D721Med (cell line): ENCODE measurements at places on chromosomes 2 and 18.

DNA sequence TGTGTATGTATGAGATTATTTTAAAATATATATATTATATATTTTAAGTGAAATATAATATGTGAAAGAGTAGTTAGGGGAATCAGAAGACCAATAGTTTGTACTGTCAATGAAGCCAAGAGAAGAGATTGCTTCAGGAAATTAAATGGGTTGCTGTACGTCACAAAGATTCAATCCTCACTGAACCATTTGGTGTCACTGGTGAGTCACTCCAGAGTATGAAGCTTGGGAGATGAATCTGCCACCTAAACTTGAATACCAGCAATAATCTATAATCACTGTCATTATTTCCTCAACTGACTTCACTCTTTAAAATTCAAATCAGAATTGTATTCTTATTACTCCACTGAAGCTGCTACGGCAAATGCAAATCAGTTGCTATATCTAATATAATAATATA is 41.9 kb upstream of the SCN9A start:
- DNase-seq: no peak

GRCh38 chr2:164224007-164224406 is 397.3 kb downstream of the GRB14 start:
- DNase-seq: no peak

DNA sequence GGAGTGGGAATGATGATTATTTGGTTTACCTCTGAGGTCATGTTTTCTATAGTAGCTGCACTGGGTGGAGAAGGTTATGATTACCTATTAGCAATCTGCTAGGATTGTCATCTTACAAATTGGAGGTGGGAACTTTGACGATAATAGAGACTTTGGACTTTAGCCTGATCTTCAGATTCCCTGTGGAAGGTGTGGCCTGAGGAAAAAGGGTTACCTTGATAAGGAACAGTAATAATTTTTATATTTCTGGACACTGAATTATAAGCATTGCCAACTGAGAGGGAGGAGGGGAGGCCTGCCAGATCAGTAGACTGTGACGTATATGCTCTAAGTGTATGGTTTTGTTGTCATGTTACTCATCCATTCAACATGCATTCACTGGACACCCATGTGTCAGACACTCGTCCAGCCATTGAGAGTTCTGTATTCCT is 183.4 kb upstream of the FOSL2 start:
- no peak for DNase-seq

- DNase-seq: no peak
Observed at GRCh38 chr18:77084688-77085035, 47.9 kb downstream of the MBP start.

- DNase-seq: no peak
Observed at GRCh38 chr2:37782155-37782673, 110.8 kb upstream of the CDC42EP3 start.

GRCh38 chr2:173978447-173978846 is 13.3 kb upstream of the SP3 start:
- DNase-seq: no peak

DNA sequence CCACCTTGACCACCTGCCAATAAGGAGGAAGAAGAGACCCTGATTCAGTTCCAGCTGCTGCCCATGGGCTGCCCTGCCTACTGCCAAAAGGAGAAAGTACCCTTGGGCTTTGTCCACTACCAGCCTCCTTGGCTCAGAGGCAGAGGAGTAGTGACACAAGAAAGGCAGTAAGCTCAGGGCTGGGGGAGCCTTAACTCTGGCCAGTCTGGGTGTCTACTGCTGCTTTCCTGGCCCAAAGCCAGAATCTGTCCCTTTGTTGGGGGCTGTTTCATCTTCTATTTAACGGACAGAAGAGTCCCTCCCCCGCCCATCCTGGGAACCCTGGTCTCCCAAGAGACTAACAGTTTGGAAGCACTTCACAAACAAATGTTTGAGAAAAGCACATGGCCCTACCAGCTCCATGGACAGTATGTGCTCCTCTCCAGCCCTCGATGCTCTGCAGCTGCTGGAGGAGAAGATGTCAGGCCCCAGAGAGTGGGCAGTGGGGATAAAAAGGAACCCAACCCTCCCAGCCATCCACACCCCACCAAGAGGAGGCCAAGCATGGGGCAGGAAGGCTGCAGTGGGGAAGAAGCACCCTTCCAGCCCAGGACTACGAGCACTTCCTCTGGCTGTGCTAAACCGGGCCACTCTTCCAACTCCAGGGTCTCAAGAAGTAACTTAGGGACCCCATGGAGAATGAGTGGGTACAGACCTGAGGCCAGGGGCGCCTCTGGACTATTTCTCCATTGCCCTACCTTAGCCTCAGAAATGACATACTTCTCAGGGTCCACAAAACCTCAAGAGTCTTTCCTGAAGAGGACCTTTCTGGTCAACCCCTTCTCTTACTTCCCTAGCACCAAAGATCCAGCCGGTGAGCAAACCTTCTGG is 1.2 kb downstream of the ATG9A start:
- DNase-seq: no peak

GRCh38 chr18:21739604-21740537 is 721 bp upstream of the MIB1 start:
- DNase-seq: no peak
